CD8-positive, alpha-beta T cell (primary cell): ENCODE measurements at places on chromosomes 1 and 21. TPM values are rescaled to one million over a fixed set of nuclear protein-coding genes. Genes with fewer than 3 reads are reported as not detected.

GRCh38 chr1:106746448-106747085 is 309.9 kb upstream of the PRMT6 start:
- no peak for DNase-seq

DNA sequence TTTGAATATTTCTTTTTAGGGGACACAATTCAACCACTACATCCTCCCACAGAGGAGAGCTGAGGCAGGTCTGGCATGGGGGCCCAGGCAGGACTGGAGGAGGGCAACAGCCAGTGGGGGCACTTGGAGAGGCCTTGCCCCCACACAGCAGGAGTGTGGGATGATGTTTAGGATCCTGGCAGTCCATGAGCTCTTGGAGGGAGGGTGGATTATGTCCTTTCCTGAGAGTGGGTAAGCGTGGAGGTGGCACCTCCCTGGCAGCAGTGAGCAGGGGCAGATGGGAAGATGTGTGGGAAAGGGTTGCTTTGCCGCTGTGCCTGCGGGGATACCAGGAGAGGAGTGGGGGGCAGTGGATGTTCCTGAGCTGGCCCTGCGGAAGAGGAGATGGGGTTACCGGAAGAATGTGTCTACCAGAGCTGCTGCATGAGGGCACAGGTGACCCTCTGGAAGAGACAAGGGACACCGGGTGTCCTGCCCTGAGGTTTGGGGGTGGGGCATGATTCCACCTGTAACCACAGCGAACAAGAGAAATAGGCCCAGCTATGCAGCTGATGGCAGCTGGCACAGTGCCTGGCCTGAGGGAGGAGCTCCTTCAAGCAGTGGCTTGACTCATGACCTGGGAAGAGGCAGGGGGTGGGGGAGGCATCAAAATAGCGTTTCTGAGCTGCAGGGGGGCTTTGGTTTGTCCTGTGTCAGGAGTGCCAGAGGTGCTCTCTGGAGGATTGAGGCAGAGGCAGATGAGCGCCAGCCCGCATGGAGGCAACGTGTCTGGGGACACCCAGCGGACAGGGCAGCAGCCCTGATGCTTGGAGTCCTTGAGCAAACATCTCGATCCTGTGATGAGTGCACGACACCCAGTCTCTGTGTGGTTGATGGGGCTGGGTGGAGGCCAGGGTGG is 123.9 kb upstream of the TMPRSS2 start:
- DNase-seq: no peak

DNA sequence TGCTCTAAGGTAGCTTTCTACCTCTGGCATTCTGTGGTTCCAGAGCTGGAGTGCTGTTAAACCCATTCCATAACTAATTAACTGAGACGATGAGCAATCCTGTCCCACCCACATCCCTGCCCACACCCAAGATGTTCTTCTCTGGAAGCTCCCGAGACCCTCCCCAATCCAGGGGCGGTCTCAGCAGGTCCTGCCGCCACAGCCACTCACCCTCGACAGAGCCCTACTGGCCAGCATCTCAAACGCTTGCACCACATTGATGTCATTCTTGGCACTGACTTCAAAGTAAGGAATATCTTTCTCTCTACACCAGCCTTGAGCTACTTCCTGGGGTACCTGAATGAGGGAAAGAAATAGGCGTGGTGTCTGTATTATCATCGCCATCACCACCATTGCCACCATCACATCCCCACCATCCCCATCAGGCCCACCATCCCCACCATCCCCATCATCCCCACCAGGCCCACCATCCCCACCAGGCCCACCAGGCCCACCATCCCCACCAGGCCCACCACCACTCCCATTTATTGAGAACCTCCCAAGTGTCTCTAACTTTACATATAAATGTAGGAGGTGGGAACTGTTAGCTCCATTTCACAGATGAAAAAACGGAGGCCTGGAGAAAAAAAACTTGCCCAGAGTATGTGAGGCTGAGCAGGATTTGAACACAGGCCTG is 17.7 kb downstream of the RAB7B start:
- DNase-seq: no peak

DNA sequence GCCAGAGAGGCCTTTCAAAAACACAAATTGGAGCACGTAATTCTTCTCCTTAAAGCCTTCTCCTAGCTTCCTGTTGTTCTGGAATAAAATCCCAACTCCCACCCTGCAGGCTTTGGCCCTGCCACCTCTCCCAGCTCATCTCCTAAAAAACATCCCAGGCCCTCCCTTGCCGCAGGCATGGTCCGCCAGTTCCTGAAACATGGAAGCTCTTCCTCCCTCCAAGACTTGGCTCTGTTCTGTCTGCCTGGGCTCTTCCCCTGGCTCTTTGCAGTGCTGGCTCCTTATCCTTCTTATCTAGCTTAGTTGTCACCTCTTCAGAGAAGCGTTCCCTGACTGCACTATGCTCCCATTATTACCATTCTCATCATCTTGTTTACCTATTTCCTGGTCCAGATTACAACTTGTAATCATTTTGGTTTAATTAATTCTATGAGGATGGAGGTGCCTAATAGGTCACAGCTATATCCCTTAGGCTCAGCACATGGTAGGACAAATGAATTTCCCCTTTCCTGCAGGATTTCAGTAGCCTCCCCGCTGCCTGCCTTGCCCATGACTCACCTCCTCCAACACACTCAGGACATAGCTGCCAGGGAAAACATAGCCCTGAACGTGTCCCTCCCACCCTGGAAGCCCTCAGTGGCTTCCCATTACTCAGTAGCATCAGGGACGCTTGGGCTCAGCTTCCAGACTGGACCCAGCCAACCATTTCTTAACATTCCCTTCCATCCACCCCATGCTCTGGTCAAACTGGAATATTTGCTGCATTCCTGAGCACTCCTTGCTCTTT is 15.7 kb upstream of the IGSF21 start:
- no peak for DNase-seq

DNA sequence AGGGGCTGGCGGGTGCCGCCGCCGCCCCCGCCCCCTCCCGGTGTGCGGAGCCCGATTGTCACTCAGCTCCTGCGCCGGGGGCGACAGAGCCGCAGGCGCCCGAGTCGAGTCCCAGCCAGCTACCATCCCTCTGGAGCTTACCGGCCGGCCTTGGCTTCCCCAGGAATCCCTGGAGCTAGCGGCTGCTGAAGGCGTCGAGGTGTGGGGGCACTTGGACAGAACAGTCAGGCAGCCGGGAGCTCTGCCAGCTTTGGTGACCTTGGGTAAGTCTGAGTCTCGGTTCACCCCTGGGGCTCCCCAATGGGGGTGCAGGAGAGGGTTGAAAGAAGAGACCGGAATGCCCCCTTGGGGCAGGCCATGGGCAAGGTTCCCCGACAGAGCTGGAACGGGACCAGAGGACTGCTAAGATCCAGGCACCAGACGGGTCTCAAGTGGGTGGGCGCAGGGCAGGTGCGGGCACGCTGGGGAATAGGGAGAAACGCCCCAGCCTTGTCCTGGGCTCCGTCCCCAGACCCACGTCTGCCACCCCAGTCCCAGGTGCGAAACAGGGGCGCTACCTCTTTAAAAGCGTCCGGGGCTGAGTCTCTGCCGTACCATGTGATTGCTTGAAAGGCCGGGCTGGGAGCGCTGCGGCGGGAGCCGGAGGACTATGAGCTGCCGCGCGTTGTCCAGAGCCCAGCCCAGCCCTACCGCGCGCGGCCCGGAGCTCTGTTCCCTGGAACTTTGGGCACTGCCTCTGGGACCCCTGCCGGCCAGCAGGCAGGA is at the start of gene ADORA1:
Gene ADORA1, plus strand, starts transcription at position 61 of the 765 bp plus-strand sequence. CDS start 1,116 bp downstream, outside the sequence.
- no peak for DNase-seq

- DNase-seq: peak; percentile 58
Measured at GRCh38 chr1:223845037-223845809, 524 bp downstream of the TP53BP2 start.

DNA sequence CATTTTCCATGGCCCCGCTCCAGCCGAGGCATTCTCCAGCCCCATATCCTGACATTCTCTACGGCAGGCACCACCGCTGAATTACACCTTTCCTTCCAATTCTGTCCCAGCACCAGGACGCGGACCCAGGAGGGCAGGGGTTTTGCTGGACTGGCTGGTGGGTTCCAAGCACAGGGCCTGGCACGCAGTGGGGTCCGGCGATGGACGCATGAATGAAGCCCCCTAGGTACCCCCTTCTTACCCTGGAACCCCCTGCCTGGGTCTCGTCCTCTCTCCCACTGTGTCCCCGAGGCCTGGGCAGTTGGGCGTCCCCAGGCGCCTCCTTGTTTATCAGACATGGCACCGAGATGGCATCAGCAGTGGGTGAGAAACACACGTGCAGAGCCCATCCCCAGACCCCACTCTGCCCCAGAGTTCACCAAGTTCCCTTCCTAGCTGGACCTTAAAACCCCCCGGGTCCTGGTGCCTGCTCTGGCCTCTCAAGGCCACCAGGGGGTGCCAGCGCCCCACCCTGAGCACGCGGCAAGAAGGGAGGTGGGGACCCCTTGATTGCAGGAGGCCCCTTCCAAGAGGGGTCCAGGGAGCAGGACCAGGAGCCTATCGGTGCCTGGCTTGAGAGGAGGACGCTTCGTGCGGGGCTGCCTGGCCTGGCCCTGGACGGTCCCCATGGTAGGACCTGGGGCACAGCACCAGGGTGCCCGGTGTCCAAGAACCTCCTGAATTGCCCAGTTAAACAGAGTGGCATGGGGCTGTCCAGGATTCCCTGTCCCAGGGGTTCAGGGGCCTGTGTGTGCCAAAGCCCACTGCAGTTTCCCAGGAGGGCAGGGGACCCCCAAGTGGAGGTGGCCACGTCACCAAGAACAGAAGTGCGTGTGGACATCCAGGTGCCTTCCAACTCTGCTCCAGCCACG is 46.1 kb downstream of the MEGF6 start:
- peak; percentile 22 for DNase-seq

GRCh38 chr1:6627031-6627430 is 2.4 kb downstream of the THAP3 start:
- DNase-seq: no peak

- DNase-seq: no peak
Measured at GRCh38 chr1:99533909-99534637, 111.8 kb upstream of the PALMD start.

- no peak for DNase-seq
Measured at GRCh38 chr1:201217146-201217545, 26.5 kb downstream of the IGFN1 start.

- DNase-seq: no peak
Measured at GRCh38 chr1:231187571-231187970, 25.7 kb downstream of the TRIM67 start.

Gene KRTAP11-1
- total RNA-seq: not detected

Gene CD5L
- total RNA-seq: not detected

Gene AKNAD1
- not detected for total RNA-seq

Gene C1orf116
- total RNA-seq: 0.27 TPM

Gene APCS
- total RNA-seq: not detected
